Tongue (tissue), 3 donors: ENCODE measurements at places on chromosomes 5 and 9. TPM values are rescaled to one million over a fixed set of nuclear protein-coding genes. Genes with fewer than 3 reads are reported as not detected.

DIRAS2 gene
- 1.5 TPM for total RNA-seq

HMMR gene
- total RNA-seq = 17.7 TPM

- DNase-seq = no peak
These were observed 55.6 kb downstream of the ANGPTL2 start for GRCh38 chr9:127066851-127067136.

ANKRD18B gene
- total RNA-seq = 6.6 TPM

PCDHGB1 gene
- 3.7 TPM for total RNA-seq

- no peak for DNase-seq
These were observed 25.7 kb upstream of the GCNT4 start for GRCh38 chr5:75078027-75078426.

DNA sequence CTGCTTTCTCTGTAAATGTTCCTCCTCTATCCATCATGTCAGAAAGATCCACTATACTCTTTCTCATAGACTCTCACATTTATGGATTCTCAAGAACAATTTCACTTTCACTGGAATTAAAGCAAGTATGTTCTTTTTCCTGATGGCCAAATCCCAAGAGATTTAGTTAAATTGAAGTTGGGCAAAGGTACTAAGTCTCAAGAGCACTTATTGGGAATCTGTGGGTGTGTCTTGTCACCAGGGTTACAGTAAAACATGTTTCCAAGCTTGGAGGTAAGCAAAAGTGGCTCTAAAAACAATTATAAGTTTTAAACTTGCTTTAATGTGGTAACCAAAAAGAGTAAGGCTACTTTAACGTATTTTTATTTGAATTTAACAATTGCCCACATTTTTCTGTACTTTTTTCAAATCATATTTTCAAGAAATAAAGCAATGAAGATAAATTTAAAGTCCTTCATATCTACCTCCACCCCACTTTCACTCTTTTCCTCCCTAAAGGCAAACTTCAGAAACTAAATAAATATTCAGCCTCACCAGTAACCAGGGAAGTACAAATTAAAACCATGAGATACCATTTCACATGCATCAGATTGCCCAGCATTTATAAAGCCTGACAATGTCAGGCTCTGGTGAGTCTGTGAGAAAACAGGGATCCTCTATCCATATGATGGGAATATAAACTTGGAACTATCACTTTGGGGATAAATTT, 387.4 kb downstream of the CETN3 start:
- no peak for DNase-seq

DNA sequence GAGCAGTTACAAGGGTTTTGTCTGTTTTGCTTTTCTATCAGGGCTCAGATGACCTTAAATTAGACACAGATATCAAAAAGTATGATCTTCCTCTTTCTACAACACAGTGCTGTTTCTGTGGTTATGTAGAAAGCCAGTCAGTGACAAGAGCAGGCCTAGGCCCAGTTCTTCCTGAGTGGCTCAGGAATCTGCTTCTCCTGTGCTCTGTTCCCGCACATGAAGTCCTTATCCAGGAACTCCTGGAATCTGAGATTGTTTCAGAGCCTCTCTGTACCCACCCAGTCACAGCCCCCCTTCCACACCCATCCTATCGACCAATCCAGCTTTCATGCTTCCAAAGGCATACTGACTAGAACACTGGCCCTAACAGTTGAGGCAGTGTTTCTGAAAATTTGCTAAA, 40.4 kb upstream of the SMU1 start:
- DNase-seq = no peak

SPINK13 gene
- not detected for total RNA-seq

OR1L6 gene
- total RNA-seq = not detected

DNA sequence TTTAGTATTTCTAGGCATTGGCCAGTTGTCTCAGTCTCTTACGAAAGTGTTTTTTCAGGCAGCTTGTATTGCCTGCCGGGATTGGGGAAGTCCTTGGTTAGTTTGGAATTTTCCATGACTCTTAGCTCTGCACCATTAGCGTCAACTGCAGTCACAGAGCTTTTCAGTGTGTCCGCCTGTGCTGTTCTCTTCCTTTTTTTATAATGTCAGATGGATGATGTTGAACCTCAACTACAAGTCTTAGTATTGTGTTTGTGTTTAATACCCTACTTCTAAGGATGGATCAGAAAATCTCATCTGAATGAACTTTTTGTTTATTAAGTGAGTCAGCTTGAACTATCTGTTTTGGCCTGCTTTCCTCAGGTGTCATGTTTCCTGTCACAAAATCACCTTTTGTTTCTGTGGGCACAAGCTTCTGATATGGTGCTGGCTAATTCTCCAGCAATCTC, 33.1 kb downstream of the ATP6V0E1 start:
- peak; percentile 56 for DNase-seq

PCDHA2 gene
- 0.72 TPM for total RNA-seq

DNA sequence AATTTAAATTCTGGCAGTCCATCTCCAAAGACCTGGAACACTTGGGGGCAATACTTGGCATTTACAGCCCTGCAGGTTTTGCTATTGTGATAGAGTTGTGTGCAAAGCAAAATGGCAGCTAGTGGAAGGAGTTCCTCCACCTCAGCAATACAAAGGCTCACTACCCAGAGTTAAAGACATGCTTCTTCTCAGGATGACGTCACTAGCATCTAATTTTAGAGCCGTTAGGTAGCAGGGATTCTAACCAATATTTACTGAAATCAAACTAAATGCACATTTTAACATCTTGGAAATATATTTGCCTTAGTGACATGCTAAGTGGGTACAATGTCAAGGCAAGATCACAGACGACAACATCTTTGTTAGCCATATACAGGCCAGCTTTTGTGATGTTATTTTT, 261.6 kb downstream of the MAN2A1 start:
- no peak for DNase-seq

DNA sequence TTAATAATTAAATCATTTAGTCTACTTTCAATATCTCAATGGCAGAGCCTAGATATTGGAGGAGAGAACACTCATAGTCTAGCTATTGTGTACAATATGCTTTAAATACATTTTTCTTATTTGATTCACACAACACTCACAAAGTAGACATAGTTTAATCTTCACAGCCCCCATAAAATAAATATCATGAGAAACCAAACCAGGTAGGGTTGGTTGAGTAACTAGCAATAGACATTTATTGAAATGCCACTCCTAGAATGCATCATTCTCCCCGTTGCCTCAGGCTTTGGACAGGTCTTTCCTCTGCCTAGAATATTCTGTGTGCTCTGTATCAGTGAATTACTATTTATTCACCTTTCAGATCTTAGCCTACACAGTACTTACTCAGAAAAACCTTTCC, 141.9 kb downstream of the CEMIP2 start:
- DNase-seq = no peak

DNM1 gene
- total RNA-seq = 31.9 TPM

DNA sequence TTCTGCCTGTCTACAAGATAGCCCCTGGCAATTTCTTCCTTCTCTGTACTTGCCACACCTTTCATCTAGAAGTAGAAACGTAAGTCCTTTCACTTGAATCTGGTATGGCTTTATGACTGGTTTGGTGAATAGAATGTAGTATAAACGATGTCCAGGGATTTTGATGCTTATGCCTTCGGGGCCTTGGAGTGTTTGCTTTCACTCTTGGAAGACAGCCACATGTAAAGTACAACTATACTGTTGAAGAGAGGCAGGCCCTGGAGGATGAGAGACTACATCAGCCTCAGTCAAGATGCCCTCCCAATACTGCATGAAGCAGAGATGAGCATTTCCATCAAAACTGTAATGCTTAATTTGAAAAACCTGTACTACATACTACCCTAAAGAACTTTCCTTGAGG, 553.8 kb upstream of the C9orf72 start:
- DNase-seq = no peak

- no peak for DNase-seq
These were observed 29.2 kb upstream of the TGFBI start for GRCh38 chr5:135999406-136000139.

DNA sequence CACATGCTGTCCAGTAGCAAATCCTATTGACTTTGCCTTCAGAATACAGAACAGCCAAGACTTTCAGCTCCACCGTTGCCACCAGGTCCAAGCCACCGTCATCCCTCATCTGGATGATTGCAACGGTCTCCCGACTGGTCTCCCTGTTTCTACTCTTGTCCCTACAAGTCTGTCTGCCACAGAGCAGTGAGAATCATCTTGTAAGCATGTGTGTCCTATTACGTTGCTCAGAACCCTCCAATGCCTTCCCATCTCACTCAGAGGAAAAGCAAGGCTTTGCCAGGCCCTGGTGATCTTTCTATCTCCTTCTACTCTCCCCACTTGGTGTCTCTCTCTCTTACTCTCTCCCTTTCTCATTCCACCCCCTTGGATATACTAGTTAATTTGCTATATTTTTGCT, 76.7 kb upstream of the GDNF start:
- DNase-seq = no peak

GRCh38 chr5:84564321-84565075, 179.8 kb upstream of the EDIL3 start:
- DNase-seq = peak; percentile 27

GRCh38 chr9:114735704-114736103, 53.7 kb upstream of the TEX48 start:
- no peak for DNase-seq

- DNase-seq = peak; percentile 78
These were observed 308.4 kb upstream of the MEF2C start for GRCh38 chr5:89191374-89191773.

RGS7BP gene
- total RNA-seq = 2.2 TPM

ARL14EPL gene
- not detected for total RNA-seq

- DNase-seq = peak; percentile 43
These were observed 2.7 kb downstream of the PCDHGC3 start for GRCh38 chr5:141478321-141478945.

GRCh38 chr5:87411973-87412629, 629 bp downstream of the CCNH start:
- peak; percentile 56 for DNase-seq

GRCh38 chr5:14593326-14594021, 11.9 kb downstream of the OTULINL start:
- DNase-seq = no peak

TMEM232 gene
- 3.8 TPM for total RNA-seq

GRCh38 chr5:148793261-148793660, 33.1 kb upstream of the ADRB2 start:
- DNase-seq = no peak

SYNPO gene
- 36.6 TPM for total RNA-seq

DNA sequence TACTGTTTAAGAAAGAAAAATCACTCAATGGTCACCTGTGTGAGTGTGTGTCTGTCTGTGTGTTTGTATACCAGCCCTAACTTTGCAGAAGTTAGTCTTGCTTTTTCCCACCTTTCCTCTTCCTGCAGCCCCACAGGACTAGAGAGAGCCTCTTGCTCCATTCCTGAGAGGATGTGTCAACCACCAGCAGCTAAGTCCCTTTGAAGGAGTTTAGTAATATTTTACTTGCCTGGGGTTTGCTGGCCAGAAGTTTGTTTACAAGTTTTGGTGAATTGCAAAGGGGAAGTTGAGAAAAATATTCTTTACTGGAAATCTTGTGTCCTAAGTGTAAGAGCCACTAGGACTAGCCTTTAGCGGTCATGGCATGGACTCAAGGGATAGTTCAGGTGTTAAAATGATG, 316.2 kb downstream of the BRINP1 start:
- no peak for DNase-seq

DNA sequence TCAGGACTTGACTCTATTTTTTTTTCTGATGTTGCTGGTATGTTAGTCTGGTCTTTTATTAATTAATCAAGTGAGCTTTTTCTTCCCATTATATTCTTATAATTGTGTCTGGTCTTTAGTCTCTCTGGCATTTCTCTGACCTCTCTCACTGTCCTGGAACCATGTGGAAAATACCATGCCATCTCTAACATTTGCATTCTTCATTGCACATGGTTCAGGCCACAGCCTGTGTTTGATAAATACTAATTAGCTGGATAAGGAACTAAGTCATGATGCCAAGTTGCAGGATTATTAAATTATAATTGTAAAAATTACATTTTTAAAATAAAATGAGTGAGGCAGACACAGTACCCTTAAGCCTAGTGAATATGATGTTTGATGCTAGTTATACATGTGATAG, 155.6 kb downstream of the EDIL3 start:
- no peak for DNase-seq
